ENCODE measurements at places on chromosomes 7 and 10.

- DNase-seq = no peak
Observed at GRCh38 chr10:113137941-113138685, 188.1 kb downstream of the TCF7L2 start.

GRCh38 chr10:86863484-86863842, 94.0 kb downstream of the MMRN2 start:
- no peak for DNase-seq

DNA sequence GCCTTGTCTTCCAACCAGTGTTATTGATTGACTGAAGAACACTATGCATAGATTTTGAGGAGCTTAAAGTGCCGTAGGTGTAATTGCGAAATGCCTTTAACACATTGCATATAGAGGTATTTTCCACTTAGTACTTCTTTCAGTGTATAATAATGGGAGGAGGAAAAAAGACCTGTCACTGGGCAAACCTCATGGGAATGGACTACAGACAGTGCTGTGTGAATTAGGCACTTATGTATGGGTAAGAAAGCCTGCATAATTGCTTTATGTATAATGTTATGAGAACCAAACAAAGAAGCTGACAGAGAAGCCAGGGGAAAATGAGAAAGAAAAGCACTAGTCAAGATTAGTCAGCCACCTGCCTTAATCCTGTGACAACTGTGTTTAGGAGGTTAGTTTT, 12.4 kb upstream of the SCRN1 start:
- DNase-seq = no peak

DNA sequence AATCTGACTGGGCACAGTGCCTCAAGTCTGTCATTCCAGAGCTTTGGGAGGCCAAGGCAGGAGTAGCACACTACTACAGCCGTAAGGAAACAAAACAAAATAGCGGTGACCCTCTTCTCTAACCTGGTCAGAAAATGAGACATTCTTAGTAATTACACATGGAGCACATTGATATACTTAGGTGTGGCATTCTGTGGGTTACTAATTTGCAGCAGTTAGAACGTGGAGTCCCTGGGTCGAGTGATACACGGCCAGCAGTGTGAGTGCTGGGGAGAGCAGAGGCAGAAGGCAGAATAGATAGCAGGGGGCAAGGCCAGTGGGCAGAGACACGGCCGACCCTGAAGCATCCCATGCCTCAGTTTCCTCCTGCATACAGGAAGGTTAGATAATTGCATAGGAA, 28.9 kb upstream of the SFMBT2 start:
- DNase-seq = no peak

- no peak for DNase-seq
Observed at GRCh38 chr10:44619975-44620374, 235.1 kb upstream of the CXCL12 start.

DNA sequence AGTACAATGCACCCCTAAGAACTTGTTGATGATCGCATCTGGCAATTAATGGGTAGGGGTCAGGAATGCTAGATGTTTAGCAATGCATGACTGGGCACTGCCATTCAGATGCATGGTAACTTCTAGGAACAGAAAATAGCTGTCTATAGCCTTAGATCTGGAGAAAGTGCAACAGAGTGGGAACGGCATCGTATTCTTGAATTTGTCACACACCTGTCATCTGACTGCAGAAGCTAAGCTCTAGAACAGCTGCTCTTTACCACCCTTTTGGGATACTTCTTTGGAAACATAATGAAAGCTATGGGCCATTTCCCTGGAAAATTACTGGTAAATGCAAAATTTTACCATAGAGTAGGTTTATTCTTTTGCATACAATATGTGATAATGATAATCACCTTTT, 118.1 kb downstream of the SLC25A13 start:
- DNase-seq = no peak

GRCh38 chr10:88082806-88083596, 219.6 kb downstream of the PTEN start:
- no peak for DNase-seq

- DNase-seq = no peak
Observed at GRCh38 chr10:32298075-32298812, 48.7 kb downstream of the EPC1 start.

GRCh38 chr7:145909991-145910513, 206.5 kb upstream of the CNTNAP2 start:
- no peak for DNase-seq

DNA sequence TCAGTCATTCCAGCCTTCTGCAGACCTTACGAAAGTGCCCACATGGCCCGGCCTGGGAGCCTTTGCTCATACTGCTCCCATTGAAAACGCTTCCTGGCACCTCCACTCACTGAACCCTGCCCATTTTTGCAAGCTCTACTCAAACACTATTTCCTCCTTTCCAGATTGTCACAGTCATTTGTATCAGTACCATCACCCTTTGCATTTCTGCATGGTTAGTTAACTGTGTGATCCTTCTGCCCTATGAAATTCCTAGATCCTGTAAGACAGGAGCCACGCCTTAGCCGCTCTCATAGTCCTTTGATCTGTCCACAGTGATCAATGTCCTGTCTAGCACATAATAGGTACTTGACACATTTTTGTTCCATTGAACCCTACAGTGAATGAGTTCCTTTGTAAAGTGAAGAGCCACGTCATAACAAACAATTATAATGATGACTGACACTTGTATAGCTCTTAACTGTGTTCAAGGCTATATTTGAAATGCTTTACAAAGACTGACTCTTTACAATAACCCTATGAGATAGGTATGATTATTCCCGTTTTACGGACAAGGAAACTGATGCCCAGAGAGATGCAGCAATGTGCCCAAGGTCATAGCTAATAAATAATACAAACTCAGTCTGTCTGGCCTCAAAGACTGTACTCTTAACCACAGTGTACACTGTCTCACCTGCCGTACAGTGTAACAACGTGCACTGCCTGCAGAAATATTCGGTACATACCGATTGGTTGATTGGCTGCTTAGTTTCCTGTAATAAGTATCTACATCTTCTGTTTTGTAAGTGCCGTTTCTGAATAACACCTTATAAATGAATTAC, 16.6 kb upstream of the ITIH2 start:
- DNase-seq = no peak

GRCh38 chr7:154532771-154533170, 470.2 kb downstream of the PAXIP1 start:
- no peak for DNase-seq

- no peak for DNase-seq
Observed at GRCh38 chr10:46025406-46025805, 5.0 kb downstream of the NCOA4 start.

DNA sequence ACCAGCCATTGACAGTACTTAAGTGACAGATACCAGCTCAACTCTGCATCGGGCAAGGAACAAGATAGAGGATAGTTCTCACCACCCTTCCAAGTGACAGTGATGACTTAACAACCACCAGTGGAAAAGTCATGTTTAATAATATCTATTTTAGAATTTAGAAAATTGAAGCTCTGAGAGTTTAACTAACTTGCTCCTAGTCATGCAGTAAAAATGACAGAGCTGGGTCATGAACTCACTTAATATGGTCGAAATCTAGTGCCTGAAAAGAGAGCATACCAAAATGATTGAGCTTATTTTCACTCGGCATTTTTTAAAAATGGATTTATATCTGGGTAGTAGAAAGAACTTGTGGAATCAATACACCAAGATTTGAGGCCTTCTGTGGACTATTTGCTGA, 367.8 kb upstream of the IGFBP3 start:
- no peak for DNase-seq

DNA sequence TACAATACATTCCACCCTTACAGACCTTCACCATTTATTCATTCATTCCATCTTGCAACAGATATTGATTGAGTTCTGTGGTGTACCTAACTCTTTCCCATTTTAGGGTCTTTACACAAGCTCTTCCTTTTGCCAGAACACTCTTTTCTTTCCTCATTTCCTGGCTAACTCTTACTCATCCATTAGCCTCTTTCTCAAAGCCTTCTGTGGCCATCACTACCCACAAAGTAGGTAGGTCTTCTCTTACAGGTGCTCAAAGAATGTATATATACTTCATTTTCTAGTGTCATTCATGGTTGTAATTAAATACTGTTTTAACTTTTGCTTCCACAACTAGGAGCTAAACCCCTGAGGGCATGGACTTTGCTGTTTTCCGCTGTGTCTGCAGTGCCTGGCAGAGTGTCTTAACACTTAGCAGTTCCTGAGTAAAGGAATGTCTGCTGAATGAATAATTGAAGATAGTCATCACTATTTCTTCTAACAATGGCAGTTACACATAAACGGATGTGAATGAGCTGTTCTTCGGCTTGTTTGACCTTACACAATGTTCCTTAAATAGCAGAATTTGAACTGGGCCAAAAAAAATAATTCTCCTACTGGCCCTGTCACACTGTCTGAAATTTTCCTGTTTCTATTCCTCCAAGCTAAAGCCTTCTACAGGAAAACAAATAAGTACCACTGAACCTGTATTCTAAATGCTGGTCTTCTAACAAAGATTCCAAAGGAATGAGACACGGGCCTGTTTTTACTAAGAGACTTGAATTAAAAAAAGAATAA, 15.1 kb downstream of the BCAP29 start:
- DNase-seq = no peak

GRCh38 chr7:158374146-158374545, 213.5 kb downstream of the PTPRN2 start:
- no peak for DNase-seq

DNA sequence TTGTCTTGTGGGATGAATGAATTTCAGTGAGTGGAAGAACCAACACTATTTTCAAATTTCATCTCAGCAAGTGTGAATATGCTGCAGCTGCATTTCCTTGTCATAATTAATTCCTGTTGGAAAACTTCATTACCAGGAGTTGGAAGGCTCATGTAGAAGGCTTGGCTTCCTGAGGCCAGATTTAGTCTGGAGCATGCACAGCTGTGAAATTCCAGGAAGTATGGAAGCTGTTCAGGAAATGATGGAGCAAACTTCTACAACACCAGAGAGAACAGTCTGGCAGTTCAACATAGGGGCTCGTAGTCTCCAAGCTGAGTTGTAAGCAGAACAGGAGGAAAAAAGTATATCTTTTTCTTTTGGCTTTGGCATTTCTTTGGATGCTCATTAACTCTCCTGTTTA, 1439.9 kb upstream of the CELF2 start:
- DNase-seq = no peak

DNA sequence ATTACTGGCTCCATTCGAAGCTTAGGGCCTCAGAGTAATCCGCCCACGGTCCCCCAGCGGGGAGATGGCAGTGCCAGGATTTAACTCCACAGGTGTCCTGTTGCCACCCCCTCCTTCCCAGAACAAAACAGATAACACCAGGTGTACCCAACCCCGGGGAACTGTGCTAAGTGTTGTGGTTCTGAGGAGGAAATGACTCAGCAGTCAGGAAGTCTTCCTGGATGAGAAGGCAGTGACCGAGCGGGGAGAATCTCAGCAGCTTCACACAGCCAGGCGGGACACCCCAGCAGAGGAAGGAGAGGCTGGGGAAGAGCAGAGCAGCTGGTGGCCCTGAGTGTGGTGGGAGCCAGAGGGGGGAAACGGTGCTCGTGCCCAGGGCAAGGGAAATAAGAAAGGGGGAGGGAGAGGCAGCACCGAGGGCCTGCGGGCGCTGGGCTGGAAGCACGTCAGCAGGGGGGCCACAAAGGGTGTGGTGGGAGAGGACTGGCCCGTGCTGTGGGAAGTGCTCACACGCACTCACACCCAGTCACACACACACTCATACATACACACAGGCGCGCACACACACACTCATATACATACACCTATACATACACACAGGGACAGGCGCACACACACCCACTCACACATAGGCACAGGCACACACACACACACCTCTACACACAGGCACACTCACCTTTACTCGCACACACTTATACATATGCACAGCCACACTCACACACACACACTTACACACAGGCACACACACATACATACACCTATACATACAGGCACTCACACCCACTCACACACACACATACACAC, 59.8 kb upstream of the CHST15 start:
- DNase-seq = peak; percentile 26

DNA sequence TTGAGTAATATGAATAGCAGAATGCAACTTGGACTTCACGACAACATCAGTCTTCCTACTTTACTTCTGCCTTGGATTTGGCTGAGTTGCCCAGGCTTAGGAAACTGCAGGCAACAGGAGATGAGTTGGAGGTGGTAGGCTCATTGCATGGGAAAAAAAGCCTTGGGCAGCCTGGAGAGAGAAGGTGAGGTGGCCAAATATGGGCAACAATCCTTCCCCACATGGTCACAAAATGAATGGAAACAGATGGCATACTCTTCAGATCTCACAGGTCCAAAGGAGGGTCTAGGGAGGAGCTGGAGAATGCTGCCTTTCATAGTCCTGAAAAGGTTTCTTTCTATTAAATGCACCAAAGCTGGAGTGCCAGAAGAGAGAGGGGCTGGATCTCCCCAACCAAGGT, 128.6 kb upstream of the AOAH start:
- DNase-seq = no peak

DNA sequence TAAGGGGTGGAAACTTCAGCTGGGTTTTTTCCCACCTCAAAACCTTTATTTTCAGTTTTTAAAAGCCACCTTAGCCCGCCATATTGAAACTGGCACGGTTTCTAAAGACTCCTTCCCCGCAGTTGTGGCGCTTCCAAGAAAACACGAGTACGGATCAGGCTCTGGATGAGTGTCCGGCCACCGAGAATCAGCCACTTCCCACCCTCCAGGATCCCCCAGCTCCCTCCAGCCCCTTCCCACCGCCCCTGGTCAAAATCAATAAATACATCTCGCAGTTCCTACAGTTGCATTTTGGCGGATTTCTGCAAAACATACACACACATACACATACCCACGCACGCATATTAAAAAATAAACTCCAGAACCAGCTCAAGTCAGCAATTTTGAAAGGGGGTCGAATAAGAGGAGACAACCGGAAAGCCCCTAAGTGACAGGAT, 1.1 kb downstream of the SFMBT2 start:
- no peak for DNase-seq

GRCh38 chr10:101607124-101607523, 19.0 kb downstream of the DPCD start:
- no peak for DNase-seq

GRCh38 chr7:73799282-73800141, 29.4 kb upstream of the CLDN3 start:
- no peak for DNase-seq

- no peak for DNase-seq
Observed at GRCh38 chr7:158067219-158067930, 520.2 kb downstream of the PTPRN2 start.

- no peak for DNase-seq
Observed at GRCh38 chr10:62022830-62023229, 121.3 kb downstream of the ARID5B start.

DNA sequence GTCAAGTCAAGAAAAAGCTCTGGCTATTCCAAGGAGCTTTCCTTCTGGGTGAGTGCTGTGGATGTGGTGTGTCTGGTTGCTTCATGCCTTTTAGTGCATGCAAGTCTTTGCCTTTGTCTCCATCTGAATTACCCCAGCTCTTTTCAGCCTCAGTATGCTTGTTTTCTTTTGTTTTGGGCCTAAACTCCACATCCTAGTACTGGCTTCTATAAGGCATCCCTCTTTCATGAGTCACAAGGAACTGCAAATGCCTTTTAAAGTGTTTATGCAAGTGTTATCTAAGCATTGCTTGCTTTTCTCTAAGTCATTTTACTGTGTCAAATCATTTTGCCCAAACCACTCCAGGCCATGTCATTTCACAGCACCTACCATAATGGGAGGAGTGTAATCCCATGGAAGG, 132.1 kb downstream of the PLCE1 start:
- DNase-seq = no peak

- no peak for DNase-seq
Observed at GRCh38 chr7:48274662-48275061, 103.4 kb downstream of the ABCA13 start.
